ENCODE measurements at places on chromosomes 2 and 18. TPM values are rescaled to one million over a fixed set of nuclear protein-coding genes. Genes with fewer than 3 reads are reported as not detected.

TTL gene
- polyA plus RNA-seq, result 20.8 TPM

AFF3 gene
- 4.8 TPM for polyA plus RNA-seq

DNA sequence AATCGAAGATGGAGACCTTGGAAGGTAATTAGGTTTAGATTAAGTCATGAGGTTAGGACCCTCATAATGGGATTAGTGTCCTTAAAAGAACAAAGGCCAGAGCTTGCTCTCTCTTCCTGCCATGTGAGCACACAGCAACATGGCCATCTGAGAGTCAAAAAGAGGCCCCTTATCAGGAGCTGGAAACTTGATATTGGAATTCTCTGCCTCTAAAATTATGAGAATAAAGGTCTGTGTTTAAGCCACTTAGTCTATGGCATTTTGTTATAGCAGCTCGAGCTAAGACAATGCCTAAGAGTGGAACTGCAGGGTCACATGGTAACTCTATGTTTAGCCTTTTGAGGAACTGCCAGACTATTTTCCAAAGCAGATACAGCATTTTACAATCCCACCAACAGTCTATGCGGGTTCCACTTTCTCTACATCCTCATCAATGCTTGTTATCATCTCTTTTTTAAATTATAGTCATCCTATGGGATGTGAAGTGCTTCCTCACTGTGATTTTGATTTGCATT, 42.4 kb downstream of the THADA start:
- no peak for DNase-seq

- no peak for DNase-seq
These were observed 10.1 kb upstream of the ATP8B1 start for GRCh38 chr18:57813245-57813644.

GRCh38 chr2:66110608-66111007, 324.3 kb upstream of the MEIS1 start:
- no peak for DNase-seq

DNA sequence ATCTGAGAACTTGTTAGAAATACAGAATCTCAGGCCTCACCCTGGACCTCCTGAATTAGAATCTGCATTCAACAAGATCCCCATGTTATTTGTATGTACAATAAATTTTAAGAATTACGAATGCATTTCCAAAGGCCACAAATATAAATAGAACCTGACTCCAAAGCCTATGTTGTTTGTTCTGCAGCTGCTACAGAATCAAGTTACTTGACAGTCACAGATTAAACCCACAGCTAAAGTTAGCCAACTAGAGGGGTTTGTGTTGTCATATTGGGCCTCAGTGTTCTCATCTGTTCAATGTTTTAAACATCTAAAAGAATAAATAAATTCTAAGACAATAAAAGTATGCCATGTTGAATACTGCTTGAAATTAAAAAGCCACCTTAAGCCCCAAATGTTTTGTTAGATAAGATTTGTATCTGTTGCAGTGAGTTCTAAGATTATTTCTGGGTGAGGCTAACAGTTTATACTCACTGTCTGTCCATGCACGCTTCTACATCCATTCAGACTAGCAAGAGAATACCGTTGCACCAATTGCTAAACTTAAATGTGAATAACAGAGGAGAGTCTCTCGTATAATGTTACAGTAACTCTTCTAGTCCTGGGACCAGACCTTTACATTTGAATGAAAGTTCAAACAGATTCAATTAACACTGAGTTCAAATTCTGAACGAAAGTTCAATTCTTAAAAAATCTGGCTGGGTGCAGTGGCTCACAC, 200.4 kb downstream of the MEMO1 start:
- no peak for DNase-seq

- DNase-seq, result peak; percentile 48
These were observed 563.9 kb downstream of the DCC start for GRCh38 chr18:52903857-52904256.

DNA sequence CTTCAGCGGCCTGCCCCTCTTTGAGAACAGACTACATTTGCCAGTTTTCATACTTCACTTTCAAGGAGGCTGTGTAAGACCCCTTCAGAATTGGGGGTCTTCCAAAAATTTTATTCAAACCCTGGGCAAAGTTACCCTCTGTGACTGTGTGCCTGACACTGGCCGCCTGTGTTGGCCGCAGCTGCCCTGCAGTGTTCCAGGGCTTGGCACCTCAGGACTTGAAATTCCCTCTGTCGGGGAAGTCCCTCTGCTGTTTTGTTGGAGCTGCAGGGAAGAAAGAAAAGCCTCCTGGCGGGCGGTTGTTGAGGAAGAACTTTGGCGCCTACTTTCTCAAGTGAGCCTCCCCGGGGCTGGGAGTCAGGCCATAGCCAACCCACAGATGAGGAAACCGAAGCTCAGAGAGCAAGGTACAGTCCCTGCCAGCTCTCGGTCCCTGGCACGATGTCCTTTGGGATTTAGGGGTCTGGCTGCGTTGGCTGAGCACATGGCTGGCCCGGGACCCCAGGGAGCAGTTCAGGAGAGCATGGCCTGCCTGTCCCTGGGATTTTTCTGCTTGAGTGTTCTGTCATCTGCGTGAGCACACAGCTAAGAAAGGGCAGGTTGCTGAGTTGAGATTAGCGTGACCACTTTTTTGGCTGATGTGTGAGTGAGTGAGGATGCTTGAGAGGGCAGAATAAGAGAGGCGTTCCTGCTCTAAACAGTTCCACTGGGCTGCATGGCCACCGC, 17.9 kb upstream of the ASB1 start:
- no peak for DNase-seq

- no peak for DNase-seq
These were observed 59.3 kb upstream of the CCDC68 start for GRCh38 chr18:55018602-55019001.

GRCh38 chr2:68368654-68369336, 3.7 kb downstream of the PLEK start:
- no peak for DNase-seq

- no peak for DNase-seq
These were observed 119.4 kb downstream of the TMEM18 start for GRCh38 chr2:557635-558301.

- no peak for DNase-seq
These were observed 38.7 kb downstream of the PKDCC start for GRCh38 chr2:42086500-42086953.
